ENCODE measurements at places on chromosomes 1 and 21. TPM values are rescaled to one million over a fixed set of nuclear protein-coding genes. Genes with fewer than 3 reads are reported as not detected.

TP73 gene
- total RNA-seq: not detected

OLFML3 gene
- 45.0 TPM for total RNA-seq

EPHA8 gene
- not detected for total RNA-seq

MYBPH gene
- total RNA-seq: not detected

HRNR gene
- not detected for total RNA-seq

CGN gene
- 1.1 TPM for total RNA-seq

- no peak for DNase-seq
- H3K36me3 ChIP-seq: no peaks in the 10 kb centered on the region
- H3K4me3 ChIP-seq: no peak overlapping the region
- no peaks in the 10 kb centered on the region for H3K27me3 ChIP-seq
Measured at GRCh38 chr1:224762701-224763100, 146.6 kb downstream of the CNIH3 start.

DNA sequence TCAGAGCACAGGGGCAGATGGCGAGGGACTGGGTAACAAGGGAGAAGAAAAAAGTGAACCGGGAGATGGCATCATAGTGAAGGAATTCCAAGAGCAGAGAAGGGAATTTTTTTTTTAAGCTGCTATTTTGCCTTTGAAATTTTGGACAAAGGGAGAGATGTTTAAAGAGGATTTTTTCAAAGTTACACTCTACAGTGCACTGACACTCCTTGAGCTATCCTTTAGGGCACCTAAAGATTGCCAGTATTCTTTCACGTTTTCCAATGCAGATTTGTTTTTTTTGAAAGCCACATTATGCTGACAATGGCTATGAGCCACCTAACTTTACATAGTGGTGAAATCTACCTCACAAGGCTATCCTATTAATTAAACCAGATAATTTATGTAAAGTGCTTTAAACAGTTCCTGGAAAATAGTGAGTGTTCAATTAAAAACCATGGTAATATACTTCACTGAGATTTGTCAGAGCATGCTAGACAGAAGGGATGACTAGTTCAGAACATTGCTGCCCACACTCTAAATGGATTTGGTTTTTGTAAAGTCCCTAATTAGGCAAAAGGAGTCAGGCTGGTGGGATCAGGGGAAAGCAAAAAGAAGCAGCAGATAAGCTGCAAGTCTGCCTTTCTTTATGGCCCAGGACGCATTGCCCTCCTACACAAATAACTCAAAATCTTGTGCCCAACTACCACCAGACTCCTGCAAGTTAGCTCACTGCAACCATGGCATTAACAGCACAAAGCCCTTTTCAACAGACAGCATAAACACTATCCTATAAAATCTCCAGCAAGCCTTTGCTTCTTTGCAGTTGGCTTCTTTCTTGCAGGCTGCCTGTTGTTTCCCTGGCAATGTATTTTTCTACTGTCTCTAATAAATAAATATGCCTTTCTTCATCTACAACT, 53.9 kb downstream of the PRDX6 start:
- no peaks in the 10 kb centered on the region for H3K36me3 ChIP-seq
- no peak for DNase-seq
- H3K27ac ChIP-seq: peak overlapping the region; percentile 21

- H3K36me3 ChIP-seq: no peaks in the 10 kb centered on the region
- no peak overlapping the region for H3K4me3 ChIP-seq
- H3K4me1 ChIP-seq: no peaks in the 10 kb centered on the region
- no peak overlapping the region for H3K27ac ChIP-seq
- no peaks in the 10 kb centered on the region for H3K27me3 ChIP-seq
Measured at GRCh38 chr1:193525917-193526710, 339.7 kb upstream of the B3GALT2 start.

DNA sequence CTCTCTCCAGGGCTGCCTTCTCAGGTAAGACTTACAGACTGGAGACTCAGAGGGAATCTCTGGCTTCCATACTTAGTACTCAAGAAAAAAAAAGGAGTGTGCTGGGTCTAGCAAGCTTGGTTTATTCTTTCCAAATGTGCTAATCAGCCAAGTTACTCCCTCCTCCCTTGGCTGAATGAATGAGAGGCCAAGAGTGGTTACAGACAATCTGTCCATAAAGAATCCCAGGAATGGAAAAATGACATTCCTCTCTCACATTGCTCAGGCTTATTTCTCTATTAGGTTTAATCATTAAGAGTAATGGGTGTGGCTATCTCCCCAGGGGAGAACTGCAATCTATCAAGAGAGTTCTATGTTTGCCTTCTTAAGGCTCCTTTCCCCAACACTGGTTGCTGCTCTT, 547.3 kb upstream of the PLXNA2 start:
- H3K4me3 ChIP-seq: no peak overlapping the region
- H3K27me3 ChIP-seq: no peaks in the 10 kb centered on the region
- H3K27ac ChIP-seq: no peak overlapping the region
- no peaks in the 10 kb centered on the region for H3K4me1 ChIP-seq
- H3K36me3 ChIP-seq: no peaks in the 10 kb centered on the region

DNA sequence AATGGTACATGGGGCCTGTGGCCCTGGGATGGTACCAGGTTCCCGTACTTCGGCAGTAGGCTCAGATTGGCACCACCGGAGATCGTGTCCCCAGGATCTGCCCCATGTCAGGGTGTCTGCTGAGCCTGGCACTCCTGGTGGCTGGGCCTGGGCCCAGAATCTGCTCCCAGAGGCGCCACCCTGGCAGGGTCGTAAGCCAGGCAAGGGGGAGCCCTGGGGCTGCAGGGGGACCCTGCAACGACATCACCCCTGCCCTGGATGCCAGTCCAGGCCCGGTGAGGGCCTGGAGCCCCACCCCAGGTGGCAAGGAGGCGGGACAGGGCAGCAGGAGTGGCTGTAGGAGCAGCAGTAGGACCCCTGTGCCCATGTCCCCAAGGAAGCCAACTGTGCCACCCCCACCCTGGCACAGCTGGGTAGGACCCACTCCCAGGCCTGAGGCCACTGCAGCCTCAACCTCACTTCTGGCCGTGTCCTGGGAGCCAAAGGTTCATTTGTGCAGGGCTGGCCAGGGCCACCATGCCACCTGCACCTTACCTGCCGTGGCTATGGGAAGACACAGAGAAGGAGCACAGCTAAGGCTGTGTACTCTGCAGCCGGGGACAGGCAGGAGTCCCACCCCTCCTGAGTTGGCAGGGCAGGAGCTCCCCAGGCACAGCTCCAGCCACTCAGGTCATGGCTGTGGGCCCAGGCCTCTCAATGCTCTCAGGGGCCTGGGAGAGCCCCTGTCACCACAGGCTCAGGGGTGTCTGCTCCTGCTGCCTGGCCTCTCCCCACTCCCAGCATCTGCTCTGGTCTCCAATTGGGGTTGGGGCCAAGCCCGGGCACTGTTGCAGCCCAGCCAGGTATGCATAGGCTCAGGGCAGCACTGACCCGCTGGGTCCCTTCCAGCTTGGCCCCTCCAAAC, 141.7 kb downstream of the EIF4G3 start:
- no peaks in the 10 kb centered on the region for H3K36me3 ChIP-seq
- H3K27me3 ChIP-seq: no peaks in the 10 kb centered on the region
- H3K4me1 ChIP-seq: no peaks in the 10 kb centered on the region
- no peak for DNase-seq

GRCh38 chr1:186155594-186155993, 219.5 kb downstream of the TPR start:
- no peaks in the 10 kb centered on the region for H3K4me1 ChIP-seq
- H3K27me3 ChIP-seq: no peaks in the 10 kb centered on the region
- H3K36me3 ChIP-seq: no peaks in the 10 kb centered on the region
- H3K27ac ChIP-seq: no peak overlapping the region
- no peak overlapping the region for H3K4me3 ChIP-seq
- DNase-seq: no peak

DNA sequence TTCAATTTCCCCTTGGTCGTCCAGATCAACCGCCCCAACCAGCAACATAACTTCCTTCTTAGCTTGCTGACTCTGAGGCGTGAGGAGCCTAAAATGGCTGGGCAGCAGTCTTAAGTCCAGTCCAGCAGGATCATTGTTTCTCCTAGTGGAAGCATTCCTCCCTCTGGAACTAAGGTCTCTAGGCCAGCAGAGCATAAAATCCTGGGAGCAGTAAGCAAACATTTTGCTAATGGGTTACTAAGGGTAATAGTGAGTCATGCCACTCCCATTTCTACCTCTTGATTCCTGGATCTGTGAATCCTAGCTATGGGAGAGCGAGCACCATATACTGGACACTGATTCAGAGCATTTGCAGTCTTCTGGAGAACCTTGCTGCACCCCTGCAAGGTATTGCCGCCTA, 59.9 kb downstream of the ADSS2 start:
- peaks cover 6% of the 10 kb centered on the region for H3K36me3 ChIP-seq
- DNase-seq: no peak
- no peaks in the 10 kb centered on the region for H3K27me3 ChIP-seq

GRCh38 chr1:32757213-32757895, 54.8 kb upstream of the SYNC start:
- H3K27ac ChIP-seq: peak overlapping the region; percentile 7
- DNase-seq: no peak
- no peaks in the 10 kb centered on the region for H3K36me3 ChIP-seq
- no peaks in the 10 kb centered on the region for H3K27me3 ChIP-seq
- no peaks in the 10 kb centered on the region for H3K4me1 ChIP-seq
